ENCODE measurements at places on chromosomes 11 and 22.

DNA sequence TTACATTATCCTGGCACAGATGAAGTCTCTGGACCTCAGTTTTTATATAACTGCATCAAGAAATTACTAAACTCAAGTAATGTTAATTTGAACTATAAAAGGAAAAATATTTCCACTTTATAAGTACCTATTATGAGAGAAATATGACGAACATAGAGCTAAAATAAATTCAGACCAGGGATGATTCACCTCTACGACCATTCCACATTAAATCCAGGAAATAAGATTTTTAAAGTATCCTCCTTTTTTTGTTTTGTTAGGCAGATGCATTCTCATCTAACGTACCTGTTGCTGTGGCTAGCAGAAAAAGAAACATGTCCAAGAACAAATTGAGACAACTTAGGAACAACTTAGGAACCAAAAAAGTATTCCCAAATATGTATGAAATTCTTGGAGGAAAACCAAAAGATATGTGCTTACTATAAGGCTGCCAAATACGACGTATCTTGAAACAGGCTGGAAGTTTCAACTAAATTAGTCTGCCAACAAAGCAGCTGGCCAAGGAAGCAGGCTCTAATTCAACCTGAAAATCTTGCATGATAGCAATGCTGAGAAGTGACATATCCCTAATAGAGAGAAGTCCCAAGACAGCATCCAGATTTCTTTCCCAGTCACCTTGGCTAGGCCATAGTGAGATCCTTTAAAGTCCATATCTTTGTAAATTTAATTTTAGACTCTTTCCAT, 15.7 kb downstream of the SPTY2D1 start:
- no peak for DNase-seq

GRCh38 chr22:39474351-39475111, 17.7 kb downstream of the MGAT3 start:
- DNase-seq: no peak

DNA sequence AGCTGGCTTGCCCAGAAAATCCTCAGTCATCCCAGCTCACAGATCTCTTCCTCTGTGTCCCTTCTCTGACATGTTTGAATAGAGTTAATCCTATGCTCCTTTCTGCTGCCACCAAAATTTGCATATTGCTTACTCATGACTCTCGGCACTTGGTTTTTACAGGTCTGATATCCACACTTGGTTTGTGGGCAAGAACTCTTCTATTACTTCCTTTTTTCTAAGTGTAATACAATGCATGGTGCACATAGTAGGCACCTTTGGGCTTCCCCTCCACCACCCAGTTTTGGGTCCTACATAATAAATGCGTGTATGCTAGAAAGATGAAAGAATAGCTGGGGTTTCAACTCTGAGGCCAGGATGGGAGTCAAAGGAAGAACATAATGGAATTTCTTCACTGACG, 69.7 kb upstream of the GRK3 start:
- DNase-seq: no peak

- no peak for DNase-seq
These were observed 91.4 kb upstream of the APOA1 start for GRCh38 chr11:116928845-116929244.

GRCh38 chr11:108697872-108698473, 33.1 kb downstream of the DDX10 start:
- DNase-seq: peak; percentile 67

DNA sequence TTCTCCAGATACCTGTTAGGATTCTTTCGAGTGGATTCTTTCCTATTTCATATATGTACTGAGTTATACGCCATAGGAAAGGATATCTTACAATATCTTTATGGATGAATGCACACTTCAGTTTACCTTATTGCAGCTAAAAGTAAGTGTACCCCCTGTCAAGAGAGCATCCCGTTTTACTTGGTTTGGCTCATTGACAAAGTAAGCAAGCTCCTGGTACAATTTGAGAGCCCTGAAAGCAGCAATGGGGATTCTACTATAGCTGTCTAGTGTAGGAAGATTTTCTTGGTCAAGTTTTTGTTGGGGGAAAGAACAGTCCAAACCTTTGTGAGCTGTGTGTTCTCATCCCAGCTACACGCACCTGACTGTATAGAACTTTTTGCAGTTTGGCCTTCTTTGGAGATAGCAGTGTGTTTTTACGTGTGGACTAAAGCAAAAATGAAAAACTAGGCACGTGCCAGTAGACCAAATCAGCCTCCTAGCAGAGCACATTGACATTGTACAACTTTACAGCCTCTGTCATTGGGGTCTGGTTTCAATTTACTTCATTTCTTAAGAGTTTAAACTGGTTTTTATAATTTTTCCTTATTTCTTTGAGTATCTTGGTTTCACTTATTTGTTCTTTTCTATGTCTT, 44.0 kb downstream of the PPP6R3 start:
- DNase-seq: no peak

DNA sequence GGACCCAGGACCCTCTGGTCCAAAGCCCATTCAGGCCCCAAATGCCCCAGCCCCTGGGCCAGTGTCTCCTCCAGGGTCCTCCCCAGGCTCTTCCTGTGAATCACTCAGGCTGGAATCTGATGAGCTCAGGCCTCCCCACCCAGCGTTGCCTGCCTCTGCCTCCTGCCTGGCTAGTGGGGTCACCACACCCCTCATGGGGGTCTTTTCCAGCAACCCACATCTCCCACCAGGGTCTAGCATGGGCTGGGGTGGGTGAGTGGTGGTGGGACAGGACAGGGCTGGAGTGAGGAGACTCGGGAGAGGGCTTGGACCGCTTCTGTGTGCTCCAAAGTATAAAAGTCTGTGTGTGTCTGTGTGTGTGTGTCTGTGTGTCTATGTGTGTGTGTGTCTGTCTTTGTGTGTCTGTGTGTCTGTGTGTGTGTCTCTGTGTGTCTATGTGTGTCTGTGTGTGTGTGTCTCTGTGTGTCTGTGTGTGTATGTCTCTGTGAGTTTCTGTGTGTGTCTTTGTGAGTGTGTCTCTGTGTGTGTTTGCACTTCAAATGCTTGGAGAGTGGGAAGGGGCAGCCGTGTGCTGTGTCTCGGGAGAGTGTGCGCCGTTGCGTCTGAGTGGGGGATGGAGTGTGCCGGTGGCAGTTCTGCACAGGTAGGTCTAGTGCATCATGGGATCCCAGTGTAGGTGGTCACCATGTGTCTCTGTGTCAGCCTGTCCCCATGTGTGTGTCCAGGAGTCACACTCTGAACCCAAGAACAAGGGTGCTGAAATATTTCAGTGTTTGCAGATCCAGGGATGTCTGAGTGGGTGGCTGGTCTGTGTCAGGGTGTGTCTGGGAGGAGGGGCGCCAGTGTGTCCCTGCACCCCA, 8.8 kb downstream of the RIN1 start:
- DNase-seq: no peak

- DNase-seq: no peak
These were observed 6.5 kb downstream of the KBTBD3 start for GRCh38 chr11:106070606-106071005.

- no peak for DNase-seq
These were observed 23.5 kb downstream of the TP53AIP1 start for GRCh38 chr11:128919216-128919615.

GRCh38 chr11:101880222-101880621, 34.6 kb upstream of the CEP126 start:
- peak; percentile 81 for DNase-seq

DNA sequence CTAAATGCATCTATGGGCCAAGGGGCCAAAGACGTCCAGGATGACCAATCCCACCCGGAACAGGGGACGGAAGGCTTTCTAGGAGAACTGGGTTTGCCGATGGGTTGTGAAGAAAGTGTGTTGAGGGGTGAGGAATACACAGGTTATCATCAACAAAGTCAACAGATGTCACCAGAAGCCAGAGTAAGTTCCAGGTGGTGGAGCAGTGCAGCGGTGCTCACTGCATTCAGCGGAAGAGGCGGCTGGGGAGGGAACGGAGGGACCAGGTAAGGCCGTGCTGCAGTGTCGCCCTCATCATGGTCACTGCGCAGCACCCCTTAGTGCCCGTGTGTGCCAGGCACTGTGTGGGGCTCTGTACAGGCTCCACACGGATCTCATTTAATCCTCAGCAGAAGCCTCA, 176.0 kb downstream of the EFCAB6 start:
- DNase-seq: no peak

DNA sequence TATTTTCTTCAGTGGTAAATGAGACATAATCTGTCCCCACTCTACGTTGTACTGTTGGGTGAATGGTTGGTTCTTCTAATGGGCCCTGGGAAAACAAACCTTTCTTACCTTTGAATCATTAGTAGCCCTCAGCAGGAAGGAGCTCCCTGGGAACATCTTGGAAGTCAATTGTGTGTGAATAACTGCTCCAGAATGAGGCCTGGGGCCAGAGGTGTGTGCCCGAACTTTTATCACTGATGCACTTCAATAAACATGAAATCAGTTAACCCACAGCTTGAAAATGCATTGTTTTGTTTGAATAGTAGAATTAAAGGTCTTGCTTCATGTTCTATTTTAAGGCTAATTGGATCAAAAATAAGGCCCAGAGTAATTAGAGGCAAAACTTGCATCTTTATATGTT, 67.1 kb downstream of the NAV2 start:
- DNase-seq: no peak

GRCh38 chr11:120432056-120433018, 79.2 kb upstream of the GRIK4 start:
- DNase-seq: peak; percentile 38

GRCh38 chr22:17930455-17931313, 93.7 kb downstream of the MICAL3 start:
- DNase-seq: no peak

- no peak for DNase-seq
These were observed 6.4 kb downstream of the ENDOD1 start for GRCh38 chr11:95095858-95096587.

DNA sequence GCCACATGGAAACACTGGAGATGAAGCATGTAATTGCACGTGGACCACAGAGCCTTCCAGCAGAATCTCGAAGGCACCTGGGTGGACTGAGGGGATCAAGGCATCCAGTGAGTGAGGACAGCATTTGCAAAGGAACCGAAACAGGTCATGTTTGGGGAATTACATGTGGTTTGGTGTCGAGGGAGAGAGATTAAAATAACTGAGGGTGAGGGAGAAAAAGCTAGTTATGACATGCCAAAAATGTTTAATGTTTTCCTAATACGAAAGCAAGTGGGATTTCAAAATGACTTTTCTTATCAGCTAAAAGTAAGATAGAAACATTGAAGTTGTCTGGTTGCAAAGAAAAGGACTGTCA, 157.1 kb downstream of the BLID start:
- no peak for DNase-seq

DNA sequence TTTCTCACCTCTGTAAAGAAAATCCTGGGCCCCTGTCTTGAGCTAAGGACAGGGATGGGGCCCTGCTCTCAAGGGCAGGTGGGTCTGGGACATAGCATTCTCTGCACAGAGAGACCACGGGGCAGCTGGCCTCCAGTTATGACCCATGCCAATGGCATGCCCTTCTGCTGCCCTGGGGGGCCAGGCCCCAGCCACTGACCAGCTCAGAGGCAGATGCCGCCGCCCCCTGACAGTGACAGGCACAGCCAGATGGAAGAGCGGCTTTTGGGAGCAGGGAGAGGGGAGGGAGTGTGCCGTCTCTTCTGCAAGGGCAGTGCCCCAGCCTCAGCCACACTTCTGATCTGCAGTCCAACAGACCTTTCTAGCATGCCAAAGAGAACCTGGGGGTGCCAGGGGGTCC, 114.8 kb upstream of the NAV2 start:
- DNase-seq: no peak

- no peak for DNase-seq
These were observed 31.2 kb downstream of the KCNJ4 start for GRCh38 chr22:38423512-38424503.

DNA sequence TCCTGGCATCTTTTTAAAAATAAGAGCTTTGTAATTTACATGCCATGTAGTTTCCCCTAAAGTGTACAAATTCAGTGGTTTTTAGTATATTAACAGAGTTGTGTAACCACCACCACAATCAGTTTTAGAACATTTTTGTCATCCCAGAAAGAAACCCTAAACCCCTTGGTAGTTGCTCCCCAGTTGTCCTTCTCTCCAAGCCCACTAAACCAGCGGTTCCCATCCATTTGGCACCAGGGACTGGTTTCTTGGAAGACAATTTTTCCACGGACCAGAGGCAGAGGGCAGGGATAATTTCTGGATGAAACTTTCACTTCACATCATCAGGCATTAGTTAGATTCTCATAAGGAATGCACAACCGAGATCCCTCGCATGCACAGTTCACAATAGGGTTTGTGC, 22.6 kb downstream of the CABIN1 start:
- no peak for DNase-seq

DNA sequence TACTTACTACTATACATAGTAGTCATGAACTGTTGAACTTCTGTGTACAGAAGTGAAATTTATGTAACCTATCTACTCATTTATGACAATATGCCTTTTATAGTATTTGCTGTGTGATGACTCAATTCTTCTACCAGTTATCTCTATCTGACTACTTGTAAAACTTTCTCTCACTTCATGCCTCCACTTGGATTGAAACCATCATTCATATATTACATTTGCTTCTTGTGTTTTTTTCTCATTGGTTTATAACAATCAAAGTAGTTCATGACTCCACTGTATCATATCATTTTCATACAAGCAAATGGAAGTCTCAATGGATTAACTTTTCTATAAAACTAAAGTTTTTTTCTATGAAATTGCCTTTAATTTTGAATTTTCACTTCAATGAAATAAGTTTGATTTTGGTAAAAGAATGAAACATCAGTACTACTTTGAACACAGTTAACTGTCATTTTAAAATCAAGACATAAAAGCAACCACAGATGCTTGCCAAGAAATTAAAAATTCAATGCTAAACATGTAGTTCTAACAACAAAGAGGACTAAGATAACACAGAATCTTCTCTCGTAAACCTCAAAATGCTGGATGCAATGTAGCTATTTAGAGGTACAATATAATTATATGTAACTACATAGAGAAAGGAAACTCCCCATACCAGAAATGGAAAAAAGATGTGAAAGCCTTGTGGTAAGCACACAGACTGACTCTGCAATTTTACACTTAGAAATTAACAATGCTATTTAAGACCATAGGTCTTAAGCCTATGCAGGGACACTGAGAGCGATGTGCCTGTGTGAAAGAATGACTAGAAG, 27.6 kb upstream of the EXPH5 start:
- DNase-seq: peak; percentile 27

DNA sequence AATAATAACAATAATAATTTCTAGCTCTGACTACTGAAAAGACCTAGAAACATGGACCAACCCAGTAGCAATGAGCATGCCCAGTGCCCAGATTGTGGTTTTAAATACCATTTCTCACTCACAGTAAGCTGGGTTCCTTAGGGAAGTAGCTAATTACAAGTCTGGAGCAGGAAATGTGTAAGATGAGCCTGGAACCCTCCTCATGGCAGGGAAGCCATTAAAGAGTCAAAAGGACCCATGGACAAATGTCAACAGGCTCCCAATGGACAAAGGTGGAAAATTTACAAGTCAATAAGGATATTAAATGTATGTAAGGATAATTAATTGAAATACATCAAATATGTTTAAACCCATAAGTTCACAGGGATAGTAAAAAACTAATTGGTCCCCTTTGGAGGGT, 10.6 kb upstream of the CSNK2A3 start:
- DNase-seq: no peak

Data from A549 (cell line).